ENCODE measurements at places on chromosomes 7 and 10.

- peak; percentile 59 for DNase-seq
Measured at GRCh38 chr10:86401588-86402282, 35.1 kb upstream of the GRID1 start.

GRCh38 chr7:151081170-151082101 lies 827 bp upstream of the FASTK start:
- peak; percentile 45 for DNase-seq

- DNase-seq: no peak
Measured at GRCh38 chr10:74333174-74333573, 182.2 kb downstream of the ADK start.

DNA sequence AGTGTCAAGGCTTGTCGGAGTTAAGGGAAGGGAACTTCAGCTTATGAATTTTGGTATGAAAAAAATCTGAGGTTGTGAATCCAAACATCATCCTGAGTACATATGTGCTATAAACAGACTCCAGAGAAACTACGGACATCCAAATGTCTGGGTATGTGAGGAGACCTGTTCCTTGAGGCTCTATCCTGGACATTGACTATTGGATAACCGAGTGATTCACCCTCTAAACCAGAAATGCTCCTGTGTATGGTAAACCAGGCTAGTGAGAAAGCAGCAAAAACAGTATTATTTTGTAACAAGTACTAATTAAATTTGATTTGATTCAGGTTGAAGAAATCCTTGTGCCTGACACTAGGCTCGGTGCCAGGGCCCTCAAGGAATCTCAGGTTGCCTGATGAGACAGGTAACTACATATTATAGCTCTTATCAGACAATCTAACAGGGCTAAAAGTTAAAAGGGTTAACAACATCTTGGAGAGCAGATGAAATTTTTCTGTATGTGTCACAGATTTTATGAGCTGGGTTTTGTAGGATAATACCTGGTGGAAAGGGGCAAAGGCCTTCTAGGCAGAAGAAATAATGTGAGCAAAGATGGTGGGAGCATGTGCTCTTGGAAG lies 10.4 kb upstream of the STOX1 start:
- DNase-seq: no peak

DNA sequence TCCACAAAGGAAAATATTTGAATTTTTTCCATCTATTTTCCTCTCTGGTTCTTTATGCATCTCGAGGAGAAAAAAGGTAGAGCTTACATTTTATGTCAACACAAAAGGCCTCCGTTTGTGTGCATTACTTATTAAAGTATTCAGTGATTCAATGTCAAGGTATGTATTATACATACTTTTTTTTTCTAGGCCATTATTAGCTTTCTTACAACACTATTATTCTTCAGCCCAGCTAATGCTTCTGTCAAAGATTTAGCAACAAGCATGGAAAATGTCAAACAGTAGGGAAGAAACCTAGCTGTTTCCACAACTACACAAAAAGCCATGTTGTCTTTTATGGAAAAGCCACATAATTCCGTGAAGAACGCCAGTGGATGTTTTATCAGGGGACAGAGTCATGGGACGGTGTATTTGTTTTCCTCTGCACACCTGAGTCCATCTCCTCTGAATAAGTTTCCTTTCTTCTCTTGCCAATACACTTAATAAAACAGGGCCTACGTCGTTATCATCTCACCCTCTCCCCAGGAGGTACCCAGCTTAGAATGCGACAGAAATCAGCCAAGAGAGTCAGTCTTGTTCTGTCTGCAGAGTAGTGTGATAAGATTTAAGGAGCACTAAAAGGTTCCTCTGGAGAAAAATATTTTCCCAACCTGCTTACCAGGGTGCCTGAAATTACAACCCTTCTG lies 209.7 kb upstream of the AUTS2 start:
- no peak for DNase-seq

- no peak for DNase-seq
Measured at GRCh38 chr7:80134115-80134535, 506 bp upstream of the GNAI1 start.

DNA sequence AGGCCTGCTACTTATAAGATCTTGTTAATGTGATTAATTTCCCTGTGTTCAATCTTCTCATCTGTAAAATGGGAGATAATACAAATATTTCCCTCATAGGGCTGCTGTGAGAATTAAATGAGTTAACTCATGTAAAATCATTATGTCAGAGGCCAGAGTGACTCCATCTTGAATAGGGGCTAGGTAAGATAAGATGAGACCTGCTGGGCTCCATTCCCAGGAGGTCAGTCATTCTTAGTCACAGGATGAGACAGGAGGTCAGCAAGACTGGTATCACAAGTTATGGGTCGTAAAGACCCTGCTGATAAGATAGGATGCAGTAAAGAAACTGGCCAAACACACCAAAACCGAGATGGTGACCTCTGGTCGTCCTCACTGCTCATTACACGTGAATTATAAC lies 200.7 kb downstream of the CYP26A1 start:
- no peak for DNase-seq

DNA sequence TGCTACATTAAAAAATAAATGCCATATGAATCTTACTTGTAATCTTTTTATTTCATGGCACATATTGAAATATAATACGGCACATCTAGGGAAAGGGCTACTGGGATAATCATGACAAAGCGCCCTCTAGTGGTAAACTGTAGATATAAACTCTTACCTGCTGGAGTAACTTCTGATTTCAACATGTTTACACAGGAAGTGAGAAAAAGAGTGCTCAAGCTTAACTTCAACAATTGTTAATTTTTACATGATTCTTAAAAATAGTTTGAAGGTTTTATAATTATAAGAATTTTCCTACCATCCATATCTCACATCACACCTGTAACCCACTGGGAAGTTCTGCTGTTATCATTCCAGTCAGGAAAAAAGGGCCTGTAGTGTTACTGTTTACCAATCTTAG lies 2.0 kb upstream of the HEPACAM2 start:
- DNase-seq: no peak

GRCh38 chr7:157515342-157516041 lies 178.7 kb downstream of the DNAJB6 start:
- peak; percentile 39 for DNase-seq

GRCh38 chr7:121000081-121000983 lies 11.8 kb downstream of the CPED1 start:
- no peak for DNase-seq

DNA sequence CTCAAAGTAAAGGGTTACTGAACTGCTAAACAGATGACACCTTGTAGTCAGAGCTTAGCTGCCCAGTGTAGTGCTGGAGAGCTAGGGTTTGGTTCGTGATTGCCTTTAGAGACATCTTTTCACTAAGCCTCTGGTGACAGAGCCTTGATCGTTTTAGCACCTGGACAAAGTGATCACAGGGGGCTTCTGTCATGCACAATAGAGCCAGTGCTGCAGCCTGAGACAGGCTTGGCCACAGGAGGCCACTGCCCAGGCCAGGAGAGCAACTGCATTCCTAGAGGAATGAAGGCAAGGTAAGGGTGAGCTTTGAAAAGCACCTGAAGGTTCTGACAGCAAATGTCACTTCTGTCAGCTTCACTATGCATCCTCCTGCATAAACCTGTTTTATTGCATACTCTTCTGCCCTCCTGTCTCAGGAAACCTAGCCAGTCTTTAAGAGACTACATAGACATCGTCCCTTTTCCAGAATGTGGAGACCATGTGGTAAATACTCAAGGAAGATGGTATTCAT lies 122.9 kb downstream of the NPY start:
- DNase-seq: no peak

GRCh38 chr7:129559564-129559963 lies 52.0 kb upstream of the NRF1 start:
- no peak for DNase-seq

DNA sequence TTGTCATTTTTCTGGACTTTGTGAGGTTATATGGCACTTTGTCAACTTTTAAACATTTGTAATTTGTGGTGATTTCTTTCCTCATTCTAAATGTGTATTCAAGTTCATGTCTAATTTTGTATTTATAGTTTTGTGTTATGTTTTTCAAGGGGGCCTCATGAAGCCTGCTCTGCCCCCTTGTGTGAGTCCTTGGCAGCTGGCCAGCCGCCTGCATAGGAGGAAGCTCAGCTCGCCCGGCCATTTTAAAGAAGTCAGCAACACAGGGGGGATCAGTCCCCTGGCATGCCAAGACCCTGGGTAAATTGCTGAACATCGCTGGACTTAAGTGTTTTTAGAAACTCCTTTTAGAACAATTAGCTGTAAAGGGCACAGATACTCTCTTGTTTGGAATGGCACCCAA lies 123.0 kb downstream of the ANLN start:
- DNase-seq: no peak

GRCh38 chr10:124536496-124537050 lies 75.0 kb downstream of the LHPP start:
- no peak for DNase-seq
